Thymus (tissue), 14 donors: ENCODE measurements at places on chromosomes 5 and 9.

DNA sequence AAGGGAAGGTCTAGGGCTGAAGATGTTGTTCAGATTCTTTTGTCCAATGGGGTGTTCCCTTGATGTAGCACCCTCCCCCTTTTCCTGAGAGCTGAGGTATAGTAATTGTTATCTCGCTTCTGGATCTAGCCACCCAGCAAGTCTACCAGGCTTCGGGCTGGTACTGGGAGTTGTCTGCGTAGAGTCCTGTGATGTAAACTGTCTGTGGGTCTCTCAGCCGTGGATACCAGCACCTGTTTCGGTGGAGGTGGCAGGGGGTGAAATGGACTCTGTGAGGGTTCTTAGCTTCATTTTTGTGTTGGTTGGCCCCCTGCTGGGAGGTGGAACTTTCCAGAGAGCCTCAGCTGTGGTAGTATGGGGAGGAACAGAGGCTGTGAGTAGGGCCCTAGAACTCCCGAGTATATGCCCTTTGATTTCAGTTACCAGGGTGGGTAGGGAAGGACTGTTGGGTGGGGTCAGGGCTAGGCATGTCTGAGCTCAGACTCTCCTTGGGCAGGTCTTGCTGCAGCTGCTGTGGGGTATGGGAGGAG, 25.2 kb upstream of the RIOK2 start:
- H3K27me3 ChIP-seq, result no peaks in the 10 kb centered on the region
- DNase-seq, result no peak
- H3K36me3 ChIP-seq, result no peaks in the 10 kb centered on the region
- no peak overlapping the region for H3K4me3 ChIP-seq
- no peaks in the 10 kb centered on the region for H3K4me1 ChIP-seq

- no peak overlapping the region for H3K4me3 ChIP-seq
- no peaks in the 10 kb centered on the region for H3K4me1 ChIP-seq
- no peak overlapping the region for H3K27ac ChIP-seq
- DNase-seq, result no peak
- H3K27me3 ChIP-seq, result no peaks in the 10 kb centered on the region
- no peaks in the 10 kb centered on the region for H3K36me3 ChIP-seq
Observed at GRCh38 chr5:122478741-122479442, 166.9 kb downstream of the SNCAIP start.

- H3K4me1 ChIP-seq, result peaks cover 3% of the 10 kb centered on the region
- DNase-seq, result no peak
- peaks cover 64% of the 10 kb centered on the region for H3K36me3 ChIP-seq
- no peak overlapping the region for H3K27ac ChIP-seq
- H3K4me3 ChIP-seq, result no peak overlapping the region
Observed at GRCh38 chr5:449151-449550, 6.2 kb downstream of the EXOC3 start.

DNA sequence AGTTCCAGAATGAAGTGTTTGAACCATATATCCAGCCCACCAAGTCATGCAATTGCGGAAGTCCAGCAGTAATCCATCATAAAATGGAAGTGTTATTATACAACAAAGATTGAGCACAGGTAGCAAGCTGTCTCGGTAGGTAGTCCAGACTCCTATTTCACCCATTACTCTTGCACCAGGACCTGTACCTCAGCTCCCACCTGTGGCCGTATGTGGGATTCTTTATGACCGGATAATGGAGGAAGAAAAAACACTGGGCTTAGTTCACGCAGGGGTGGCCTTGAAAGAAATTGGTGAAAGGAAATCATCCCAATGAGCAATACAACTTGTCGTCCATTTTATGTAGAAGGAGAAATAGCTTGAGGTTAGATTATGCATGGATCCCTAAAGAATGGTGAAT, 216.3 kb downstream of the ESM1 start:
- no peak for DNase-seq
- no peaks in the 10 kb centered on the region for H3K4me1 ChIP-seq
- H3K36me3 ChIP-seq, result no peaks in the 10 kb centered on the region
- H3K27me3 ChIP-seq, result no peaks in the 10 kb centered on the region
- H3K4me3 ChIP-seq, result no peak overlapping the region
